ENCODE measurements at places on chromosomes 4 and X.

GRCh38 chr4:76990288-76991080, 40.9 kb downstream of the SEPTIN11 start:
- no peak for DNase-seq

DNA sequence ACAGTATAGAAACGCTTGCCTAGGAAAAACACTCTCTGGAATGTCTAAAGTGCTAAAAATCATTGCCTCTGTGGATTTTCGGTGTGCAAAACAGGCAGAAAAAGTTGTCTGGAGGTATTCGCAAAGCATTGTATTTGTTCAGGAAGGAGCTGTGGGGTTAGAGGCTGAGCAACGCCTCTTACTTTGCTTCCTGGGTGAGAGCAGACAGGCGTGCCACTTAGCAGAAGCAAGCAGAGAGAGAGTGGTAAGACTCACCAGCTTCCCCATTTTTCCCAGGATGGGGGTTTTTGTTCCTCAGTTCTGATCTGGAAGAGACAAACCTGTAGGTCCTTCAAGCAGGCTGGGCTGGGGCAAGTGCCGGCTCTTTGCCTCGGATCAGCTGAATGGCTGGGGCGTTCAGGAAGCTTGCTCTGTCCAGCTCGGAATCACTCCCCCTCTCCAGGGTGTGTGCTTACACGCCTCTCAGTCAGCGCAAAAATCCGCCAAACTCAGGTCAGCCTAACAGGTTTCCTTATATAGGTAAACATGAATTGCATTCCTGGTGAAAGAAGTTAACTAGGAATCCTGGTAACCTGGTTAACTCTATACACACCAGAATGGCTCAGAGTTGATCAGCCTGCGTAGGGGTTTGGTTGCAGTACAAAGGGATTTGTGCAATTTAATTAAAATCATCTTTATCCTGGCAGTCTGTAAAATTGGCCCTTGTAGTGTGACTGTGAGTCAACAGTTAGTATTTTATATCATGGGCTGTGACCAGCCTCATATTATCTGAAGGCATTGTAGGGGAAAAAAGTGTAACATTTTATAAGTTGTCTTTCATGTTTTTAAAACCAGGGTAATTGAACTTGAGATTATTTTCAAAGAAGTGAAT, 213.1 kb upstream of the MID1 start:
- DNase-seq = no peak

DNA sequence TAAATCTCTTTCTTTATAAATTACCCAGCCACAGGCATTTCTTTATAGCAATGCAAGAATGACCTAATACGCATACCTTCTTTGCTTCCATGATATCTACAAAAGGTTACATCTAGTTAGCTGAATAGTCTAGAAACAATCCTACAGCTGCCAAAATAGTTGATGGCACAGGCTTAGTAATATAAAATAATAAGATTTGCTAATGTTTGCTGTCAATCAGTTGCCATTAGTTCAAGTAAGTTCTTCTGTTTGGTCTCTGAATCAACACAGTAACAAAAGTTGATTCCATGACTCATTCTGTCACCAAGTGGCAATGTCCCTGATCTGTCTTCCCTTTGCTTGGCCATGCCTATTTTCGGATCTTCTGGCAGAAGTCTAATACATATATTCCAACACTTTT, 470.2 kb downstream of the SPRY1 start:
- no peak for DNase-seq

DNA sequence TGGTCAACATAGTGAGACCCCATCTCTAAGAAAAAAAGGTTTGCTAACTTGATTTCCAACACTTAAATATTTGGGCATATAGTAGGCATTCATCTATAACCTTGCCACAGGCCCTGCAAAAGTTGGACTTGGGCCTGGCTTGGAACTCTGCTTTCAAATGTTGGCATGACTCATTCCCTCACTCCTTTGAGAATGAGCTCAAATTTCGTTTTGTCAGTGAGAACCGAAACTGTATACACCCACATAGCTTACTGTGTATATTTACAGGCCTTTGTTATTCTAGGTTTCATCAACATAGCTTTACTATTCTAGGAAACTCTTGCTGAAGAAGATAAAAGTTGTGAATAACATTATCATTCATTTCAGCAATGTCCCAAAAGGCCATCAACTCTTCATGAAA, 88.7 kb upstream of the ELOVL6 start:
- no peak for DNase-seq

- no peak for DNase-seq
These were observed 155.1 kb downstream of the SHROOM3 start for GRCh38 chr4:76589872-76590797.

- no peak for DNase-seq
These were observed 142.2 kb downstream of the AMMECR1 start for GRCh38 chrX:110175696-110176095.

GRCh38 chr4:23477905-23478304, 411.9 kb downstream of the PPARGC1A start:
- no peak for DNase-seq

- DNase-seq = no peak
These were observed at the start of gene HHIP for GRCh38 chr4:144645631-144646522. Gene HHIP (plus strand): TSS chr4:144646156. CDS start chr4:144646676, 520 bp downstream.

GRCh38 chrX:45788941-45789348, 588.3 kb upstream of the DIPK2B start:
- no peak for DNase-seq

DNA sequence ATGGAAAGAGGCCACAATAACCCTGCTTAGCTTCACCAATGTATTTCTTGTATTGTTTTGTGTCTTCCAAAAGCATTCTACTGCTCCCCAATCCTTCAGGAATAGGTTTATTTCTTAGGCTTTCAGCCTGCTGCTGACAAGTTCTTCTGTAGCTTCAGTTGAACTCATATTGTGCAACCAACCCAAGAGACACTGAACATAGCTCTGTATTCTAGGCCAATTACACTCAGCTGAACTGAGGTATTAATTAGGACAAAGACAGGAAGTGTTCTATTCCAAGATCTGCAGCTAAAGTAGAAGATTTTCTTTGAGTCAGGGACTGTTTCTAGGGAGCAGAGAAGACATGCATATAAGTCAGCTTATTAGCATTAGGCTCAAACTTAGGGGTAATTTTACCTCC, 151.8 kb downstream of the LHFPL1 start:
- no peak for DNase-seq

GRCh38 chr4:38857354-38858096, 908 bp upstream of the TLR6 start:
- DNase-seq = peak; percentile 89

- DNase-seq = no peak
These were observed 79.0 kb upstream of the TRAM1L1 start for GRCh38 chr4:117164338-117164737.

GRCh38 chr4:189823591-189823990, 117.1 kb upstream of the FRG1 start:
- DNase-seq = no peak

- no peak for DNase-seq
These were observed 435.2 kb downstream of the IDS start for GRCh38 chrX:149069899-149070298.

DNA sequence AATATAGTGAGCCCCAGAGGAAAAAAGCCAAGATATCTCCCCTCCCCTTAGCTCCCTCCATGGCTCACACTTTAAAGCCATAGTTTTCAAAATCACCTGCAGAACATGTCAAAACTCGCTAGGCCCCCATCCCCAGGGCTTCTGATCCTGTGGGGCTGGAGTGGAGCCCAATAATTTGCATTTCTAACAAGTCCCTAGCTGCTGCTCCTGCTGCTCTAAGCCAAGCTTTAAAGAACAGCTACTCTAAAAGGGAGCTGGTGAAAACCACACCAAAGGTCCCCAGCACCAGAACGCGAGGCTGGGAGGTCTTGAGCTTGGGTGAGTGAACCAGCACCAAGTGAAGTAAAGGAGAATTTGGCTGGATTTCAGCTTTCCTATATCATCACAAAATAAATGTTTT, 237.1 kb downstream of the ZNF674 start:
- no peak for DNase-seq

GRCh38 chr4:87317527-87317926, 5.2 kb downstream of the HSD17B13 start:
- no peak for DNase-seq
